Fibroblast of skin of right quadriceps (primary cell): ENCODE measurements at places on chromosomes 2 and 18.

DNA sequence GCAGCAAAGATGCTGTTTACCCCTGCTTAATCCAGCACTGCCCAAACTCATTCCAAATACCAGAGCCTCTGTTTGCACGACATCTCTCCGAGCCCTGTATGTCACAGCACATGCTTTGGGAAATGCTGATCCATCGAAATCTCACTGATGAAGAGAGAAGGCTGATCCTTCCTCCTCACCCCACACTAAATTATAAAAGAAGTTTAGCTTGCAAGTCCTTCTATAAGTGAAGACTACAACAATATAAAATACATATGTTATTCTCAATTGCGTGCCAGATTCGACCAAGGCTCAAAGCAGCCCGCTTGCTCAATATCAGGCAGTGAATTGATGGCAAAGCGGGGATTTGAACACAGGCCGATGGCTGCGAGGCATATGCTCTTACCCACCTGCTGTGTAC, 30.7 kb upstream of the SLC35F6 start:
- DNase-seq: no peak

DNA sequence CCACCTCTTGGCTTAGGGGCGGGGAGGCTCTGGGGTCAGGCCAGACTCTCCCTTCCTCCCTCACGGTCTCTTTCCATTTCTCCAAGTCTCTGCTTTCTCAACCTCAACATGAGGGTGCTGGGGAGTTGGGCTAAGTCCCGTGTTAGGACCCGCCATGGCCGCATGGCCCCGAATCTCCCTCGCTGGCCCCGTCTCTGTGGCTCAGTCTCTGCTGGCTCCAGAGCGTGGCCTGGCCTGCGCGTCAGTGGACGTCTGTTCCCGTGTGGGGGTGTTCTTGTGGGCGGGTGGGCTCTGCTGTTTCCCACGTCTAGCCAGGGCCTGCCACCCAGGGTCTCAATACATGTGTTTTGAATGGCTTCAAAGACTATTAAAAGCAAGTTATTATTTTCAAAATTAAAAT, 12.4 kb downstream of the ALLC start:
- DNase-seq: no peak

DNA sequence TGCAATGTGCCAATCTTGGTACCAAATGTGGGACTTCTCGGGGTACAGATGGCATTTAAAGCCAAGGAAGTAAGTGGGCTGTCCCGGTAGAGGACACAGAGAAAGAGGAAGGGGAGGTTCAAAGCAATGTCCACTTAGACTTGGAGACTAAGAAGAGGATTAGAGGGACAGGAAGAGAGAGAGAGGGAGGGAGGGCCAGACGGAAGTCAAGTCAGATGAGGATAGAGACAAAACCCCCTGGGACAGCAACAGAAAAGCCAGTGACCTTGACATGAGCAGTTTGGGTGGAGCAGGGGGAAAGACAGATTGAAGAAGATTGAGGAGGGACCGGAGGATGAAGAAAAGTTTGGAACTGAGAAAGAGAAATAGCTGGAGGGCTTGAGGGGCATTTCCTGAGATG, 164.5 kb downstream of the NCK2 start:
- no peak for DNase-seq

DNA sequence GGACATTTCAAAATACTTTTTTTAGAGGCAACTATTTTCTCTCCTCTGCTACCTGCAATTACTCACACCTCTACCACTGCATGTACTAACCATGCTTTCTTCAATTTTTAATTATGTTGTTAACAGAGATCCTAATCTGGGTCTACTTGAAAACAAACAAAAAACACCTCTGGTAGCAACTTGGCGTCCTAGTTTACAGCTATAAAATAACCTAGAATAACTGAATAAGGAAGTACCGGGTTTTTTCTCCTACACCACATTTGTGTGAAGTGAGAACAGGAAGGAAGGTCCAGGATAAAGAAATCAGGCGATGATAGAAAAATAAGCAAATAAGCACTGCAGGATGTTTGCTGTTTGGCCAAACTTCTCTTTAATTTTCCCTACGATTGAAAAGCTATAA, 633.5 kb downstream of the LRP1B start:
- no peak for DNase-seq

DNA sequence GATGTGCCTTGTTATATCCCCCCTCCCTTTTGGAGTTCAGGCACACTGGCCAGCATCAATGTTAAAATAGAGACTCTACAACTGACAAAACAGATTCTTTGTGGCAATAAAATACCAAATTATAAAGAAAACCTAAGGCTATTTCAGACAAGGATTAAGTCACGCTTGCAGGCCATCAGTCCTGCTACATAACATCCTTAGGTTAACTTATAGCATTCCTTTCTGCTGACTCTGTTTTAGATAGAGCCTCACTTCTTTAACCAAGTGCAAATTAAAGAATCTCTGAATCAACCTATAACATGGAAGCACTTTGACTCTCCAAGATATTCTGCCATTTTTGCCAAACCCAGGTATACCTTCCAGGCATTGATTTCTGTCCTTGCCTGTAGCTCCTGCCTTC, 784.6 kb downstream of the RNF144A start:
- peak; percentile 65 for DNase-seq

- no peak for DNase-seq
These were observed 5.1 kb downstream of the ECEL1 start for GRCh38 chr2:232482301-232483238.

DNA sequence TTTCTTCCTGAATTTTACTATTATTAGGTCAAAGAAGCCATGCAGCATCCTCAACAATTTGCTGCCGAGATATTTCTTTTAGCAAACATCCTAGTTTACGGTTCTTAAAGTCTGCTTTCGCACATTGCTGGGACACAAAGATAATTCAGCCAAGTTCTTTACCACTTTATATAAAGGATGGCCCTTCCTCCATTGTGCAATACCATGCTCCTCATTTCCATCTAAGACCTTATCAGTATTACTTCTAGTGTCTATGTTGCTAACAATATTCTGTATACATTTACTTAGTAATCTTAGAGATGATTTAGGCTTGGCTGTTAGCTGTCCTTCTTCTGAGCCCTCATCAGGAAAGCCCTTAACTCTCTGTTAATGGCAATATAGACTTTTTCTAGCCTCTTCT, 8.0 kb upstream of the REG1A start:
- no peak for DNase-seq

DNA sequence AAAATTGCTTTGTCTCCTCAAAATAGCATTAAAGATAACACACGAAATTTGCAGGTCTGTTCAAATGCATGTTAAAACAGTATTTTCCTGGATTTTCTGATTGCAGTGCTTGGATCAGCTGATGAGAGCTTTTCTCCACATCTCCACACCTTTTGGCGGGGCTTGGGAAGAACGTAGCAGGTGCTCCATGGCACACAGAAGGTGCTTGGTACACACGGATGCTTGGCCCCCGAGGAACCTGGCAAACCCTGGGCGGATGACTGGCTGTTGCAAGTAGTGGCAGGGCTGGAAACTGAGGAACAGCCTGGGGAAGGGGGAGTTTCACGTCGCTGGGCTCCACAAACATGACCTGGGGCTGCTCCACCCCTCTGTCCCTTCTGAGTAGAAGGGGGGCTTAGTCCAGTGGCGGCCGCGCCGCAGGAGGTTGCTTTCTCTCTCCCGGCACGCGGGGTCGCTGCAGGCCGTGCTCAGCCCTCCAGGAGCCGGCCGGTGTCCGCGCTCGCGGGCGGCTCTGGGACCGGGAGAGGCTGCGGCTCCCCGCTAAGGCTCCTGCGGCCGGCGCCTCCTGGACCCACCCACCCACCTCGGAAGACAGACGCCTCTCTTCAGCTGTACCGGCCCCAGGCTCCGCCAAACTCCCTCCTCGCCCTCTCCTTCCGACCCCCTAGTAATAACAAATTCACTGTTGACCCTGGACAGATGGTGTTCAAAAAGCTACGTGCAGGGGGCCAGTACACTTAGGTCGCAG, 69.3 kb downstream of the MARCO start:
- DNase-seq: peak; percentile 18
